Ecto neural progenitor cell (in vitro differentiated cells): ENCODE measurements at places on chromosomes 12 and 14.

DNA sequence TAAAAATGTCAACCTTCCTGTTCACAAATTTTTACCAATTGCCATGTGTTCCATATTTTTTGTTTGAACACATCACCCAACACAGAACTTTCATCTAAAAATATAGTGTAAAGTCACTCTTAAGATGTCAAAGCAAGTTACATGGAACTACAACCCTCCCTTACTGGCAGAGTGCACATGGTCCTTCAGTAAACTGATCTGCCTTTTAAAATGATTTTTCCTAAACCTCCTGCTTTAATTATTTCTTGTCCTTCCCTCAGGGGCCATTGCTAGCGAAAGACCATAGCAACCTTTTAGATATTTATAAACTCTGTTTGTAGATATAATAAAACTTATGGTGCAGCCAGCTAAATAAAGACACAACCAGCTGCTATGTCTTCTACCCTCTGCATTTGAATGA, 255.2 kb upstream of the FAR2 start:
- DNase-seq: no peak

GRCh38 chr14:65993996-65994395, 492.2 kb upstream of the CCDC196 start:
- DNase-seq: no peak

DNA sequence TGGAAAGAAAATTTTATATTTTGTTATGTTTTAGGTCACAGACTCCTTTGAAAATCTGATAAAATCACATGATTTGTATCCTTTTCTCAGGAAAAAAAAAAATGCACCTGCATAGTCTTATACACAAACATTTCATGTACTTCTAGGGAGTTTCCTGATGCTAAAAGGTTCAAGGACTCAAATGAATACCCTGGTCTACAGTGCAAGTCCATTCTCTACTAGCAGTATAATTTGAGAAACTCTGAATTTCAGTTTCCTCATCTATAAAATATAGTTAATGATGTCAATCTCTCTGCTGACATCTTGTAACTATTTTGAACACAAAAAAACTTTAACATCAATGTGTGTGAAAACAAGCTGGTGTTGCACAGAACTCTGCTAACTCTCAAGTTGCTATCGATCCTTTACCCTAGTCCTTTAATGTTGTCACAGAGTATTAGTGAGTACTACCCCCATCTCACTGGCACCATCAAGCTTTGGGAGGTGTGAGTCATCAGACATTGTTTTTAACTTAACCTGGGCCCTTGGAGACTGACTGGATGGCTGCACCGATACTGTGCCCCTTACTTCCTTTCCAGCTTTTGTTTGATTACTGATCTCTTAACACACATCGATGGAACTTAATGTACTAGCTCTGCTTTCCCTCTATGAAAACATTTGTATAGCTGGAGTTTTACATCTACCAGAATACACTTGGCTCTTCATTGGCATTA, 251.9 kb upstream of the SOX5 start:
- DNase-seq: no peak

DNA sequence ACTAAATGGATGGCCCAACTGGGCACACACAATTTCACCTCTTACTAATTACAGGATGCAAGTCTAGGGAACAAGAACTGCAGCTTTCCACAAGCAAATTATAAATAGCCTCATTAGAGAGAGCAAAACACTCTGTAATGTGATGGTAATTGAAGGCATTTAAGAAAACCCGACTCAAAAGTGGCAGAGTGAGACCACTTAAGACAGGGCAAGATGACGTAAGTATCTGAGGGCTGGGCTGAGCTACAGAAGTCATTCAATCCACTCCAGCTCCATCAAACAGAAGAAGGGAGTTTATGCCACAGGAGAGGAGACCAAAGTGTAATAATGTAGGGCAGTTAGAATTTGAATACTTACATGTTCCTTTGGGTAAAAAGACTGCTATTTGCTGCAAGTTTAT, 90.3 kb downstream of the PRKAB1 start:
- DNase-seq: no peak

GRCh38 chr14:100825713-100826331, at the start of gene MEG3:
TSS of gene MEG3 (plus strand) at chr14:100826118.
- DNase-seq: no peak

DNA sequence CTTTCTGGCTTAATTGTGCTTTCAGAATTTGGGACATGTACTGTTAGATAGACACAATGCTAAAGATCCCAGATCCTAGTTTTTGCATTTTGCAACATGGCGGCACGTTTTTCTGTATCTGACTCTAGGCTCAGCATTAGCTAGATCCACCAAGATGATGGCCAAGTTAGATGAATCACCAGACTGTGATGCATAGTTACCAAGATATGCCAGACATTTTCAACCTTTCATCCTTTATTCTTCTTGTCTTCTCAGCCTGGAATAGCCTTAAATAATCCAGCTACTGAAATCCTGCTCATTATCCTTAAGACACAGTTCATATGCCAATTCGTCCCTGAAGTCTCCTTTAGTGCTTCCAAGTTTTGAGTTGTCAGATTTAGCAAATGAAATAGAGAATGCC, 144.9 kb upstream of the CRY1 start:
- DNase-seq: no peak

DNA sequence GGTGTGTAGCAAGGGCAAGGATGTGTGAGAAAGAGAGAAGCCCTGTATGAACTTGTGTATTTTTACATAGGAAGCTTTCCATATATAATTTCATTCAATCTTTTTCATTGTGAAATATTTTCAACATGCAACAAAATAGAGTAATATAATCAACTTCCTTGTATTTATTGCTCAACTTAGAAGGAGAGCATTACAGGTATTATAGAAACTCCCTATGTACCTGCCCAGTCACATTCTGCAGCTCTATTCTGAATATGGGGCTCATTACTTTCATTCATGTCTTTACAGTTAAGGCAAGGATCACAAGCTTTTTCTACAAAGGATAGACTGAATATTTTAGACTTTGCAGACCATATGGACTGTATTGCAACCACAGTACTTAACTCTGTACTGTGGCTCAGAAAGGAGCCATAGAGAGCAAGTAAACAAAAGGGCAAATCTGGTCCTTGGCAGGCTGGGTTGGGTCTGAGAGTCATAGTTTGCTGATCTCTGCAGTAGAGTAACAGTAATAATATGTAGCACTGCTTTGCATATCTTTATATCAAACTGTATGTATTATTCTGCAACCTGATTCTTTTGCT, 11.3 kb downstream of the NR1H4 start:
- DNase-seq: no peak

GRCh38 chr14:68263563-68264259, 444.1 kb downstream of the RAD51B start:
- no peak for DNase-seq

- no peak for DNase-seq
Measured at GRCh38 chr14:99537399-99537798, 56.2 kb downstream of the CCNK start.

- no peak for DNase-seq
Measured at GRCh38 chr14:100586403-100587085, 673 bp downstream of the BEGAIN start.

- DNase-seq: no peak
Measured at GRCh38 chr14:37985826-37986470, 221.8 kb upstream of the SSTR1 start.

GRCh38 chr12:7787574-7788293, 1.5 kb upstream of the NANOG start:
- DNase-seq: no peak

DNA sequence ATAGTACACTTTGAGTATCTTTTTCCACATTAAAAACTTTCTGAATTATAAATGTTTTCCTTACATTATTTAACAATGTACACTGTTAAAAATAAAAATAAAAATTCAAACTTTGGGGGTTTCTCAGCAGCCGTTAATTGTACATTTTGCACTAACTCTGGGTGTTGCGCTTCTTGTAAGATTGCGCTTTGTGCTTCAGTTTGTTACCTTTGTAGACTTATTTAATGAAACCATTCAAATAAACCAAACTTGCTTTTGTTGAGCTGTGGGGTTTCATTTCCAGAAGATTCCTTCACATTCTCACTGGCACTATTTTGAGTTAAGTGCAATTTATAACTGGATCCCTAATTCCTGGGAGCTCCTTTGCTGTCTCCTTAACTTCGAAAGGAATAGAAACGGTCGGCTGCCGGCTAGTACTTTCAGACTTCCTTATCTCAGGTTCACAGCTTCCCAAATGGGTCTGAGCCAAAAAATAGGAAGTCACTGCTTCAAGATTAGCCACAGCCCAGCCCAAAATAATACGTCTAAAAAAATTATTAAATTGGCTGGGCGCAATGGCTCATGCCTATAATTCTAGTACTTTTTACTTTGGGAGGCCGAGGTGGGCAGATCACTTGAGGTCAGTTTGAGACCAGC, 38.2 kb downstream of the RAD52 start:
- DNase-seq: no peak

DNA sequence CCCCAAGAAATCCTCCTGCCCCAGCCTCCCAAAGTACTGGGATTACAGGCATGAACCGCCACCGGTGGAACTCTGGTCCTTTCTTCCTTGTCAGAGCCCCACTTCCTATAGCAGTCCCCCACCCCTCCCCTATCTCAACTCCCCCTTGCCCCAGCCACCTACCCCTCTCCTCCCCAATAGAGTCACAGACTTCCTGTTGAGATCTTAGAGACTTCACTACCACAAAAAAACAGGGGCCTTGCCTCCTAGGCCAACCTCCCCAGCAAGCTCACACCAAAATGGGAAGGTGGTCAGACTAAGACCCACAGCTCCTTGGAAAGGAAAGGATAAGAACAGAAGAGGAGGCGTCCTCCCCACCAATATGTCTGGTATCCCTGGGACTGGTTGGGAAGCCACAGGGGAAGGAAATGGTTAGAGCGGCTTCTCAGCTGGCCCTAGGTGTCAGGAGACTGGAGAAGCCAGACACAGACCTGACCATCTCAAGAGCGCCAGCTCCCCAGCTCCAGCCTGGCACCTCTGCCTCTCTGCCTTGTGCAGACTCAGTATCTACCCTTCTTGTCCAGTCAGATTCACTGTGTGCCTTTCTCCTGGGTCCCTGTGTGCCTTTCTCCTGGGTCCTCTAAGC, 8.5 kb downstream of the ITGB7 start:
- DNase-seq: no peak

DNA sequence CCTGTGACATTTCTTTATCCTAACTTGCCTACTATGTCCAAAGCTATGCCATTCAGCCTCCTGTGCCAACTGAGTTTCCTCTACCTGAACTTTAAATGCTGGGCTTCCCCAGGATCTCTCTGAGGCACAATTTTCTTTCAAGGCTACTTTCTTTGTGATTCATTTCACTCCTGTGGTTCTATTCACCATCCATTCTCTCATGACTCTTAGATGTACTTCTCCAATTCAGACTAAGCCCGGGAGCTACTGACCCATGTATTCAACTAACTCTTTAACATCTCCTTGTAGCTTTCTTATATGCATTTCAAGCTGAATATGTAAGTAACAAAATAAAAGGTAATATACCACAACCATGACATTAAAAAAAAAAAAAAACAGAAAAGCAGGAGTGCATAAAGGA, 738.9 kb upstream of the USP15 start:
- DNase-seq: no peak

DNA sequence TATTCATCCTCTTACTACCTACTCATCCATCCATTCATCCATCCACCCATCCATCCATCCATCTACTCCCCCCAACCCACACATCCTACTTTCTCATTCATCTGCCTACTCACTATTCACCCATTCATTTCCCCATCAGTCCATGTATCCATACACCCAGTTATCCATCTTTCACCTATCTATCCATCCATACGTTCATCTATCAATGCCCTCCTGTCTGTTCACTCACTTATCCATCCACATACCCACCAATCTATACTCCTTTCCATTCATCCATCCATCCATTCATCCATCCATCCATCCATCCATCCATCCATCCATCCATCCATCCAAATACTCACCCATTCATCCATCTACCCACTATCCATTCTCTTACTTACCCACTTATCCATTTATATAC, 117.8 kb upstream of the LHX5 start:
- no peak for DNase-seq

GRCh38 chr12:84950971-84951546, 38.5 kb upstream of the SLC6A15 start:
- DNase-seq: no peak

GRCh38 chr12:102638777-102639176, 158.4 kb upstream of the IGF1 start:
- DNase-seq: no peak

GRCh38 chr12:11584221-11584855, 65.1 kb upstream of the ETV6 start:
- no peak for DNase-seq

- no peak for DNase-seq
Measured at GRCh38 chr12:102888511-102888910, 28.5 kb downstream of the PAH start.

DNA sequence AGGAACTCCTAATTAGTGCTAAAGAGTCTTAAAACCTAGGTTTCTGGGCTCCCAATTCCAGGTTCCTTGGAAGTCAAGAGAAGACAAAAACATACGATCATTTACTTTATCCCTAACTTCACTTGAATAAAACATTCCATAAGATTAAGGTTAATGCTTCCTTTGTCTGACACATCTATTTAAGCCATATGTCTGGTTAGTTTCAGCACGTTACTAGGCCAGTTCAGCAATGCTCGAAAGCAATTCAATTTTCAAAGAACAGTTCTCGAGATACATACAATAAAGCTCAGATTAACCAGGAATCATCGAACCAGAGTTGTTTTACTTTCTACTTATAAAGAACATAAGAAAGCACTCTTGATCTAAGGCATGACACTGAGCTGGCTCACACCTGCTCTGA, 68.0 kb upstream of the POC1B start:
- DNase-seq: no peak

DNA sequence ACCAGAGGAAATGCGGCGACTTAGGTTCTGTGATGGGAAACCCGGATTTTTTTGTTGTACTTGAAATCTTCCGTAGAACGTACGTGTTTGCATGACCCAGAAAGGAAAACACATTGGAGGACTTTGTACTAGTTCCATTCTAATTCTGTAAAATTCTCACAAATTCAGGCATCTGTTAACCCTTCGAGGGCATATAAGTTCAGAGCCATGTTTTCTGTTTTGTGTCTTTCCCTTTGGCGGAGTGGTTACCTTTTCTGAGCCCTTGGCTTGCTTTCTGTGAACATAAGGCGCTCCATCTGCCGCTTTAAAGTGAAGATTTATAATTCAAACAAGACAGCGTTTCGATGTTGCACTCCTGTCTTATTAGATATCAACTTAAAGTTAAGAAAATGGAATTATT, 34.2 kb downstream of the BICD1 start:
- DNase-seq: no peak

DNA sequence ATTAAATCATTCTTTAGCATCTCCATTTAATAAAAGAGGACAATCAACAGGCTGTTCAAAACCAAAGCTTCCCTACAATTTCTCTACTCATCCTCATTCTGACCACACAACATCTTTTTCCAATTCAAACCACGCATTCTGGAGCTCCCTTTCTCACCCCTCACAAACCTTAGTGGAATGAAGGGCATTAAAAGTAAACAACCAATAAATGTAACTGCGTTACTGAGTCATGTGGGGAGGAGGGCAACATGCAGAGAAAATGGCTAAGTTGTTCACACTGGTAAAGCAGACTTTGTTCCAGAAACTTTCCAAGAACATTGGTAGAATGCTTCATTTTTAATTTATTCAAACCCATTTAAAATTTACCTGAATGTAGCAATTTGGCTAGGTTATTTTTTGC, 19.6 kb downstream of the SOX5 start:
- no peak for DNase-seq
